ENCODE measurements at places on chromosomes 1 and 21.

DNA sequence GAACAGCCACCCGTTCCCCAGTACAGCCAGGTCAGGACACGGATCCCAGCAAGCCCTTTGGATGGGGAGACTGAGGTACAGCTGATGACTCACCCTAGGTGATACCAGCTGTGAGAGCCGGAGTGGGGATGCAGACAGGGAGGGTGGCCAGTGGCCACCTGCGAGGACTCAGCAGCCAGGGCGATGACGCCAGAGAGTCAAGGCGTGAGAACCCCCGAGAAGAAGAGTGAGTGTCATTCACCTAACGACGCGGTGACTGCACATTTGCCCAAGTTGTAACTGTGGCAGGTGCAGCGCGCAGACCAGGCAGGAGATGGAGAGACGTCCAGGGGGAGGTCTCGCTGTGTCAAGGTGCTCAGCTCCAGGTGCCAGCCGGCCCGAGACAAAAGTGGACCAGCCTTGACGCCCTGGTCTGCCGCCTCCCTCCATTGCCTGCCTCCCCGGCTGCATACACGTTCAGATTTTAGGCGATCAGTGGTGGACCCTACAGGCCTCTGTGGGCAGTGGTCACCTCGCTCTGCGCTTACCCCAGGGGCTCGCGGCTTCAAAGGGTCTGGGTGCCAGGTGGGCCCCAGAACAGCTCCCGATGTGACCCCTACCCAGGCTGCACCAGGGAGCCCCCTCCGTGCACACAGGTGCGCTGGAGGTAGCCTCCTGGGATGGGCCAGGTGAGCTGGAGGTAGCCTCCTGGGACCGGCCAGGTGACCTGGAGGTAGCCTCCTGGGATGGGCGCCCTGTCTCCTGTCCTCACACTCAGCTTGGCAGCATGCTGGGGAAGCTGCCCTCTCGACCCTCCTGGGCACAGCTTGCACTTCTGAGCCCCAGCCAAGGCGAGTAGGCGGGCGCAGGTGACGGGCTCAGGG is 11.9 kb downstream of the LRRC3 start:
- DNase-seq: no peak

DNA sequence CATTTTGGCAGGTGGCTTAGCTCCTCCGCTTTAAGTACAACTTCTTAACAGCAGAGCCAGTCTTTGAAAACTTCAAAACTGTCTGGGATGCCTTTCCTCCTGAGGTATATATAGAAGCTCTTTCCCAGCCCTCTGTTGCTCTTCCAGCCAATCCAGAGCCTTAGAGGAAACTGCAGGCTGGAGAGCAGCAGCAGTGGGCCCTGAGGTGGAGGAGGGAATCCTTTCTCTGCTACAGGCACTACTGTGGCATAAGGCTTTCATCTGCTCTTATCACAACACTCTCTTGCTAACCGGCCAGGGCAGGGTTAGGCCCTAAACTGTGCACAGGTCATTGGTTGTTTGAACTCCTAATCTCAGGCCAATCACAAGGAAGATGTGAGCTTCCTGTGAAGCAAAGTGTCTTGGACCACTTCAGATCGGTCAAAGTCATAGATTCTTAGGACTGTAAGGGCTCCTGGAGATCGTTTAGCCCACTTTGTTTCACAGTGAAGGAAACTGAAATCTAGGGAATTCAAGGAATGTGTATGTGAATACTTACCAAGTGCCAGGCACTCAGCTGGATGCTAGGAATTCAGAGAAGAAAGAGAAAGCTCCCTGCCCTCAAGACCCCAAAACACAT is at the start of gene RGS5:
TSS of gene RGS5 (minus strand) at position 84 of the 619 bp plus-strand sequence. CDS start at position 3, 81 bp downstream.
- DNase-seq: no peak

DNA sequence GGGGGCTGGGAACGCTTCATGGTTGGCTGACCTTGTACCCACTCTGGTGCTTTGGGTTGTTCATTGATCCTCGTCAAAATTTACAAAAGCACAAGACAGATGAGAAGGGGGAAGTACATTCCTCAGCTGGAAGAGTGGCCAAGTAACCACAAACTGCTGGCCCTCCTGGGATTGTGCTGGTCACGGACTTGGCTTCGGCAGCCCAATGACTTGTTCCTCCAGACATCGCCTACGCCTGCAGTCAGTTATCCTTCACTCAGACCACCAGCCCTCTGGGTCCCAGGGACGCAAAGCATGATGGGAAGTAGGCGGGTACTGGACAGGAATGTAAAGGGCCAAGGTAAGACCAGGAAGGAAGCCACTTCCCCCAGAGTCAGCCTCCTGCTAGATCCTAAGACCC is 53.1 kb downstream of the LMX1A start:
- no peak for DNase-seq

DNA sequence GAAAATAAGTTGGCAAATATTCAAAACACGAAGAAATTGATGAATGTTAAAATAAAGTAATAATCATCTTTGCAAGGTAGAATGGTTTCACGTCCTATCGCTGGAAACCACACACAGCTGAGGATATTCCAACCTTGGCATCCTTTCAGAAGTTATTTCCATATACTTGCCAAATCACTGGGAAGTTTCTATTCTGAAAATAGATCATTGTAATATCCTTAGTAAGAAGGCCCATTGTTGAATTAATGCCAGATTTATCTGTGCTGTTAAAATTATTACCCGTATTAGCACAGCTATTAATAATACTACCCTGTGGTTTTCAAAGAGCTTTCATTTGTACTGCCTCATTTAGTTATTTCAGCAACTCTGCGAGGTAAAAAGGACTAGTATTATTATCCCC is 81.1 kb downstream of the OLFM3 start:
- no peak for DNase-seq

- no peak for DNase-seq
Measured at GRCh38 chr1:41547781-41548560, 63.5 kb upstream of the EDN2 start.

DNA sequence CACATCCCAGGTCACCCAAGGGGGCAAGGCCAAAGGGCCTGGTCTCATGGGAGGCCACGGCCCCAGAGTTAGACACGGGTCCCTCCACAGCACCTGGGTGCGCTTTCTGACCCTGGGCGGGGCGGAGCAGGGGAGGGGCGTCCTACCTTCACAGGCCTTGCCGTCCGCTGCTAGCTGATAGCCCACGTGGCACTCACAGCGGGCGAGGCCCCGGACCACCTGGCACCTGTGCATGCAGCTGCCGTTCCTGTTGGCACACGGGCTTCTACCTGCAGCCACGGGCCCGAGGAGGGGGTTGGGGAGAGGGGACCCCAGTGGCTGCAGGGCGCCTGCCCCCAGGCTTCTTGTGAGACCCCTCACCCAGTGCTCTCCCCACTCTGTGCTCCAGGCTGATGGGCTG is 59.9 kb downstream of the ARHGEF16 start:
- DNase-seq: no peak

Measured in stimulated activated CD4-positive, alpha-beta T cell treated with anti-CD3 and anti-CD28 coated beads, Interleukin-12 subunit alpha, Interleukin-12 subunit beta, amount 100 ng/mL, for 24 hours (primary cell).